LHCN-M2 (cell line): ENCODE measurements at places on chromosomes 2 and 18. TPM values are rescaled to one million over a fixed set of nuclear protein-coding genes. Genes with fewer than 3 reads are reported as not detected.

Gene CHST9
- not detected in 2 replicates for total RNA-seq

Gene PCARE
- total RNA-seq = not detected in 2 replicates

Gene SNED1
- total RNA-seq = 35.5 and 53.1 TPM in 2 replicates

Gene DPY30
- 69.6 and 70.7 TPM in 2 replicates for total RNA-seq

Gene HMSD
- not detected in 2 replicates for total RNA-seq

Gene SCYGR4
- total RNA-seq = not detected in 2 replicates

Gene CXCR4
- total RNA-seq = not detected in 2 replicates

Gene ITGA6
- total RNA-seq = 67.5 and 98.8 TPM in 2 replicates

DNA sequence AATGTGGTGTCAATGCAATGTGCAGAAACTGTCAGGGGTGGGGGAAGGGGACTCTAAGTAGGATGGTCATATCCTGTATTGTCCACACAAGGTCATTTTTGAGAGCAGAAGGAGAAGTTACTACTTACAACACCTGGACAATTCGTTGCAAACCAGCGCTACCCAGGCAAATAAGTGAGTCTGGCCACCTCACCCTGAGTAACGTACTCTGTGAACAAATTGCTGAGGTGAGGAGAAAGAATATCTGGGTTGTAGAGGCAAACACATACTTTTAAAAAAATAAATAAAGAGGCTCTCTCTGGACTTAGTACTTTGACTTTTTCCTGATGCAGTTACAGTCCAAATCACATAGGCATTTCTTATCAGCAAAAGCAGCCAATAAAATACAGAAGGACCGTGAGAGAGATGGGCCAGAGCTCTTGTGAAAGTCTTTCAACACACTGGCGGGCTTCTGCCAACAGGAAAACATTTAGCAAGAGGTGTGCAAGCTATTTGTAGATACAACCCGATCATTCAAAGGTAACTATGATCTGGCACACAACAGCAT, 268.2 kb upstream of the ID2 start:
- DNase-seq = no peak

DNA sequence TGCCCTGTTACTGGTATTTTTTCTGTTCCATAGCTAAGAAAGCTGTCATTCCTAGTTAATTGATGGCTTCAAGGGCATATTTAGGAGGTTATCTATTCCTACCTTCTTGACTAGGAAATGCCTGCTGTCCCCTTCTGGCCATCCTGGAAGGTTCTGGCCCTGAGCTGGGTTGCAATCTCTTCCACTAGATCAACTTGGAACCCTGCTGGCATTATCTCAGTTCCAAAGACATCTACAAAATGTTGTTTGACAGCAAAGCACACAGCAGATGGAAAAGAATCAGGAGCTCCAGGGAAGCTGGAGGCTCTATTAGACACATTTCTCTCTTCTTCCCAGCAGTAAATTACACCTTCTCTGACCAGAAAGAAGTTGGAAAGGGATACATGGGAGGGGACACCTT, 192.1 kb downstream of the ARHGAP28 start:
- no peak for DNase-seq

- DNase-seq = peak; percentile 50
Measured at GRCh38 chr18:23058746-23059415, 76.4 kb upstream of the CABLES1 start.

DNA sequence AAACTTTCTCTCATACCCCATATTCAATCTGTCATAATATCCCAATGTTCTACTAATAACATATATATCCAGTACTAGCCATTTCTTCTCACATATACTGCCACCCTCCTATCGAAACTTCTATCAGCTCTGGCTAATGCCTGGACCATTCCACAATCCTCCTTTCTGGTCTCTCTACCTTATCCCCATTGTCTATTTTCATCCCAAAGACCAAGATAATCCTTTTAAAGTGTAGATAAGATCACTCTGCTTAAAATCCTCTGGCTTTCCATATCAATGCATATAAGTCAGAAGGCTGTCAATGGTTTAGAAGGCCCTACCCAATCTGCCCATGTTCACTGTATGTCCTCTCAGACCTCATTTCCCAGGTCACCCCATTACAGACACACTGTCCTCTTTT, 229.6 kb downstream of the ZEB2 start:
- DNase-seq = no peak

GRCh38 chr2:45897842-45898241, 246.4 kb downstream of the PRKCE start:
- DNase-seq = no peak

DNA sequence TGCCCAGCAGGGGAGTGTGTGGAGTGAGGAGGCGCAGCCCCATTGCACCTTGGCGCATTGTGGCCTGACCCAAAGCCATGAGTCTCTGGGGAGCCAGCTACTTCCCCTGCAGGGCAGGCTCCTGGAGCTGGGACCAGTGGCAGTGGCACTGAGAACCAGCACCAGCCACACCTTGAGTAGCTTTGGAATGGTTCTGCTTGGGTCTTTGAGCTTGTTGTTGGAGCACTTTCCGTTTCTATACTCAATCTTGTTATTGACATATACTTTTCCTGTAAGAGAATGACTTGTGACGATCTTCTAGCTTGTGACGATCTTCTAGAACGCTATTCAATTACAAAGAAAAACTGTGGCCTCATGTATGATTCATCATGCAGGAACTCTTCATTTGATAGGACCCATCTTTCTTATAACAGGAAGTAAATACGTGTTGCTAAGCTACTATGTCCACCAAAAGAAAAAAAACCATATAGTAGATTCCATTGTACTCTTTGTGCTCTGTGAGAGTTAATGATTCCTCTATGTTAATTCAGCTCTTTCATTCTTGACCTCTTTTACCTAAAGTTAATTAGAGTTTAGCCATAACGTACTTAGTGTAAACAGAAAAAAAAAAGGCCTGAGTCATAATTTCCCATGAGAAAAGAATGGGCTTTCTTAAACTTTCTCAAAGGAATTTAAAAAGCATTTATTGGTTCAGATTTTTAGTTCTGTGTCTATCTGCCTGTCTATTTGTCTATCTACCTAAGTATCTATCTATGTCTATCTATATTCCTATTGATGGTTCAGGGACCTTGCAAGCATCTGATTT, 113.1 kb downstream of the GATA6 start:
- peak; percentile 14 for DNase-seq

GRCh38 chr2:195057001-195057400, 600.0 kb upstream of the SLC39A10 start:
- peak; percentile 57 for DNase-seq

DNA sequence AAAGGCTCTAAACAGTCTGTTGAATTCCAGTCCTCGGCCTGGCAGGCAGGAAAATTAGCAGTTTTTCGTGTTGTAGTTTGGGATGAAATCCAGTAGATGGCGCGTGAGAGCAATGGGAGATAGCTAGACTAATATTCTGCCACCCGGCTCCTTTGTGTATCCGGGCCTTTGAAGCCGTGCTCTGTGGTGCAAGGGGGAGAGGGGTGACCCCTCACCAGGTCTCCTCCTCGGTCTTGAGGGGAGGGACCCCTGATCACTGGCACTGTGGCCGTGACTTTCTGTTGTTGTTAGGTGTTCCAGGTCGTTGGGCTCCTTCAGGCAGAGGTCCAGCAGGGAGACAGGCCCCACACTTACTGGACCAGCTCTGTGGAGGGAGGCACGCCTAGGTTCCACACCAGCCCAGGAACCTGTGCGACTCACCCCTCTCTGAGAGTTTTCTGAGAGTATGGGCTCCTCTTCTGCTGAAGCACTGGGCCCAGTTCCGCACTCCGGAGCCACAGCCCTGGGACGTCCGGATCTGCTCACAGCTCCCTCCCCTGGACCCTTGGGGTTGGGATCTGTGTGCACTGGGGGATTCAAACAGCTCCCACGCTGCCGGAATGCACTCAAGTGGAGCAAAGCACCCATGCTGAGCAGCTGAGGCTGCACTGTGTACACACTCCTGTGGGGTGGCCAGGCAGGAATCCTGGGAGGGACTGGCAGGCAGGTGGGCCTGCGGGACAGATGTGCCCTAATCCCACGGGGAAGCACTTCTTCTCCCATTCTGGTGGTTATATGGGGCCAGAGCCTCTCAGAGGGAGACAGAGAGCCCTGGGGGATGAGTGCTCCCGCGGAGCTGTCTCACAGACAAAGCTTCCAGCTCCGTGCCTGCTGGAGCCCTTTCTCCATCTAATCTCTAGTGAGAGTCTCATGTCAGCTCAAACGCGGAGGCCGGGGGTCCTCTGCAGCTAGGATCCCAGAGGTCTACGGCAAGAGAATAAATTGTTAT, 8.8 kb downstream of the GKN2 start:
- DNase-seq = peak; percentile 68

GRCh38 chr2:1987379-1987778, 243.1 kb upstream of the PXDN start:
- no peak for DNase-seq

GRCh38 chr2:58156780-58157179, 84.3 kb downstream of the FANCL start:
- peak; percentile 47 for DNase-seq

- peak; percentile 68 for DNase-seq
Measured at GRCh38 chr2:221716426-221717303, 144.6 kb upstream of the EPHA4 start.

DNA sequence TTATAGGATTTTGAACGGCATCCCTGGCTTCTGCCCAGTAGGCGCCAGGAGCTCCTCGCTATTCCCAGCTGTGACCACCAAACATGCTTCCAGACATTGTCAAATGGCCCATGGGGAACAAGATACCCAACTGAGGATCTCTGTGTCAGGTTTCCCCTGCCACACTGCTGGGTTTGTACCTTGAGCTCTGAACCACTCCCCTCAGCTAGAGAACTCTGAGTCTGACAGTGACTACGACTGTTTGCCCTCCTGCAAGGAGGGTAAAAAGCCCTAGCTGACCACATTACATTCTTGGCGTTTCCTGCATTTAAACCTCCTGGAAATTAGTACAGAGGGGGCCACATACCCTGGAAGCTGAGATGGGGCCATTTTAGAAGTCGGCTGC, 12.4 kb downstream of the LRRFIP1 start:
- DNase-seq = no peak

- no peak for DNase-seq
Measured at GRCh38 chr18:60599267-60599666, 226.7 kb upstream of the MC4R start.

- DNase-seq = peak; percentile 34
Measured at GRCh38 chr2:105712981-105713596, 31.6 kb upstream of the NCK2 start.

DNA sequence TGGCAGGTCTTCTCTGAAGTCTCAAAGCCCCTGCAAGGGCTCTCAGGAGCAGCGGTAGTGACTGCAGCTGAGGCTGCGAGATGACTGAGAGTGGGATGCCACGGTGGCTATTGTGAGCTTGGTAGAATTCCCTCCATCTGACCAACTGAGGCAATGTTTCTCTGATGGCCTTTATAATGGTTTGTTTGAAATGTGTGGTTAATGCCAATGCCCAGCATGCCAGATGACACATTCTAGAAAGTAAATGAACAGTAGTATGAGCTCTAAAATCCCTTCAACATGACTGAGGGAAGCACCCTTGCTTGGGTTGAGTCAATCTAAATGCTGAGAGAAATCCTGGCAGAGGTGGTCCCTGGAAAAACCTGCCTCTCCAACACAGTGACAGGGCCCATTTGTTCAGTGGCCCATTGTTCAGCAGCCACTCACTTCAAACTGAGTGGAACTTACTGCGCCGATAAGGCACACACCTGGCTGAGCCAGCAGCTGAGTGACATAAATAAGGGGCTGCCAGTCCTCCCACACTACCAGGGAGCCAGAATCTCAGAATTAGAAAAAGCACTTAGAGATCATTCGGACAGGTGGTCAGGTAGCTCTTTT, 31.7 kb downstream of the SULT1C2 start:
- no peak for DNase-seq

- no peak for DNase-seq
Measured at GRCh38 chr2:228771315-228771714, 499.8 kb downstream of the PID1 start.

- no peak for DNase-seq
Measured at GRCh38 chr2:1173528-1173927, 222.9 kb downstream of the SNTG2 start.

DNA sequence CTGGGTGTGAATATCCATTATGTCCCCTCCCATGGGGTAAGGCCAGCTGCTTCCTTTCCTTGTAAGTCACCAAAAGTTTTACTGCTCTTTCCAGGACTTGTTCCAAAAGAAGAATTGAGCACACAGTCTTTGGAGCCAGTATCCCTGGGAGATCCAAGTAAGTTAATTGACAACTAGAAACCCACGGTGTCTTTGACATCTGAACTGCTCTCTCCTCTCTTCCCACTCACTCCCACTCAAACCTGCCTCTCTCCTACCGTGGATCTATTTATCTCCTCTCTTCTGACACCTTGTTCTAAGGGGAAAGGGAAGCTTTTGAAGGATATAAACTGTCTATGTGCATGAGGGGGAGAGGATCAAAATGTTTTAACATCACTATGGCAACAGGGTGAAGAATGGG, 86.7 kb downstream of the VIT start:
- no peak for DNase-seq

GRCh38 chr18:41543815-41544214, 411.2 kb upstream of the PIK3C3 start:
- no peak for DNase-seq

GRCh38 chr2:189514104-189514503, 66.5 kb downstream of the SLC40A1 start:
- DNase-seq = no peak

DNA sequence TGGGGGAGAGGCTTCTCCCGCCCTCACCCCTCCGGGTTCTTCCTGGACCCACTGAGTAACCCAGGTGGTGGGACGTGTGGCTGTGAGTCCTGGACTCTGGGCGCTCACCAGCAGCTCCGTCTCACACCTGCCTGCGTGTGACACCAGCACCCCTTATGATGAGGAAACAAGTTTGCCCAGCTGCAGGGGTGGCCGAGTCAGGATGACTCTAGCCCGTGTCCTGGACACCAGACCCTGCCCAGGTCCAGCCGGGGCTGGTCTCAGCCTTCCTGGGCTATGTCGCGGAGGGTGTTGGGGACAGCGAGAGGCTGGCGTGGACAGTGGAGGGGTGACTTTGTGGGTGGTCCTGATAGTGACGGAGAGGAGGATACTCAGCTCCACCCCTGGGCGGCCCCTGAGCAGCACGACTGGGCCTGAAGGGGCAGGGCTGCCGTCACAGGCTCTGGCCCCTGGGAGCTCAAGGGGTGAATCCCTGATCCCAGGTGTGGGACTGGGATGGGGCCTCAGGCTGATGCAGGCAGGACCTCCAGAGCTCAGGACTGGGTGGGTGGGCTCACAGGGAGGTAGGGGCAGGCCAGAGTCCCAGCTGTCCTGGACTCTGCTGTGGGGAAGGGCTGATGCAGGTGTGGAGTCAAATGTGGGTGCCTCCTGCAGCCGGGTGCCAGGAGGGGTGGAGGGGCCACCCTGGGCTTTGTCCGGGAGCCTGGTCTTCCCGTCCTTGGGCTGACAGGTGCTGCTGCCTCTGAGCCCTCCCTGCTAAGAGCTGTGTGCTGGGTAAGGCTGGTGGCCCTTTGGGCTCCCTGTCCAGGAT, 3.7 kb downstream of the GPR35 start:
- no peak for DNase-seq
